ENCODE measurements at places on chromosomes 16 and 17. TPM values are rescaled to one million over a fixed set of nuclear protein-coding genes. Genes with fewer than 3 reads are reported as not detected.

DNA sequence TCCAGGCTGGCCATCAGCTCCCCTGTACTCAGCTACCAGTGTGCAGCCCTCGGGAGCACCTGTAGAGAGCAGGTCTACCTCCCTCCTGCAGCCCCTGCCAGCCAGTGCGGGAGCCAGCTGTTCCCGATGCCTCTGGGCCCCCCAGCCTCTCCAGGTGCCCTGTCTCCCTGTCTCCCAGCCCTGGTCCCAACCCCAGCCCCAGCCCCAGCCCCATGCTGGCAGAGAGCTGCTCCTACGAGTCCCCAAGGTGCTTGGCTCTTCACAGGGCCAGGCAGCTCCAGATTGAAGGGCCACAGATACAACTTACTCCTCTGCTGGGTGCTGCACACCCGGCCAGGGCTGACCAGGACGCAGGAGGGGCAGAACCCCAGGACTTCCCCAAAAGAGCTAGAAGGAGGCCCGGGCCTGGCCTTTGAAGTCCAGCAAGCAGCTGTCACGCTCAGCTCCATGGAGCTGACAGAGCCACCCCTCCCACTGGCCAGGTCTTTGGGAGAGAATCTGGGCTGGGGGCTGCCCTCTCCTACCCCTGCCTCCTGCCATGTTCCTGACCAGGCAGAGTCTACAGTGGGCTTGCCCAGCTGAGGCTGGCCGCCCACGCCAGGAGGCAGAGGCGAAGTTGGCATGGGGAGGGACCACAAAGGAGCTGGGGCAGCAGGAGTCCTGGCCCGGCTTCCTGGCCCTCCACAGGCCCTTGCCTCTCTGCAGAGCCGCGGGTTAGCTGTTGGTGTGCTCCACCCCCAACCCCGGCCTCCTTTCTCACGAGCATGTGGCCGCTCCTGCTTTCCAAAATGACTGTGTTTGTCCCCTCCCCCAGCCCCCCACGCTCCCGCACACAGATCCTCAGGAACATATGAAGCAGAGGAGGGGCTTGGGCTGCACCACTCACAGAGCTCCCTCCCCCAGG lies 9.5 kb upstream of the ADAM11 start:
- DNase-seq: peak; percentile 74

- DNase-seq: no peak
Measured at GRCh38 chr17:65181237-65182061, 44.3 kb downstream of the RGS9 start.

Gene KIF19
- total RNA-seq: 42.5 TPM

DNA sequence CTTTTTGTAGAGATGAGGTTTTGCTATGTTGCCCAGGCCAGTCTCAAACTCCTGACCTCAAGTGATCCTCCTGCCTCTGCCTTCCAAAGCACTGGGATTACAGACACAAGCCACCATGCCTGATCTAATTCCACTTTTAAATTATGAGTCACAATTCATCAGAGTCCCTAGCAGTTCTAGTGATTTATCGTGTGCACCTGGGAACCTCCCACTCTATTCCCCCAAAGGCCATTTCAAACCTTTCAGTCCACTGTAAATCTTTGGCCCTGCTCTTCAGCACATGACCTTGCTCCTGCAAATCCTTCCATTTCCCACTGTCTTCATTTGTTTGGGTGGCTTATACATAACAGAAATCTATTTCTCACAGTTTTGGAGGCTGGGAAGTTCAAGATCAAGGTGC lies 73.0 kb downstream of the HS3ST2 start:
- no peak for DNase-seq

Gene SEZ6L2
- 138 TPM for total RNA-seq

GRCh38 chr17:34163123-34163522 lies 92.0 kb upstream of the CCL2 start:
- no peak for DNase-seq

GRCh38 chr16:28121527-28121926 lies 58.0 kb upstream of the GSG1L start:
- no peak for DNase-seq

Gene TGFB1I1
- total RNA-seq: 2.9 TPM

DNA sequence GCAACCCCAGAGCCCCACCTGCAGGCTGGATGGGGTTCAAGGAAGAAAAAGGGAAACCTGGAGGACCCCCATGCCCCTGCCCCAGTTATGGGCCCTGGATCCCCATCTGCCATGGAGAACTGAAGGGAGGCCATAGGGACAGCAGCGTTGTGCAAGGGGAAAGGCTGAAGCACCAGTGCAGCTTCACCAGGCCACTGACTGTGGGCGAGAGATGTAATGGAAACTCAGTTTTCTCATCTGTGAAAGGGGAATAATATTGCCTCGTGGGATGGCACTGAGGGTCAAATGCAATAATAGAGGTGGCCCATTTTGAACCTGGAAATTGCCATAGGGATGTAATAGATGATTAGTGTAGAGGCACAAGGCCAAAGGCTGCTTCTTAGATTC lies 9.9 kb upstream of the TSPOAP1 start:
- no peak for DNase-seq

DNA sequence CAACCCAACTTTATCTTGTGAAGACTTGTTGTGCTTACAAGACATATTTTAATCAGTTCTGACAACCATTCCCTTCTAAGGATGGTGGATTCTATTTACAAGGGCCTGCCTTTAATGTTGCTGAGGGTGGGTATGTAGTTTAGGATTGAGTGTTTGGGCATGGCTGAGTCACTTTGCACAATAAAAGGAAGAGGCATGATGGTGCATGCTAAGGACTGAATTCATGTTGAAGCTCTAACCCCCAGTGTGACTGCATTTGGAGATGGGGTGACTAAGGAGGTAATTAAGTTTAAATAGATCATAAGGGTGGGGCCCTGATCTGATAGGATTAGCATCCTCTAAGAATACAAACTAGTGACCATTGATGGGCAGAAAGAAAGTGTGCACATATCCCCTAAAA lies 196.1 kb upstream of the HS3ST3A1 start:
- DNase-seq: no peak

DNA sequence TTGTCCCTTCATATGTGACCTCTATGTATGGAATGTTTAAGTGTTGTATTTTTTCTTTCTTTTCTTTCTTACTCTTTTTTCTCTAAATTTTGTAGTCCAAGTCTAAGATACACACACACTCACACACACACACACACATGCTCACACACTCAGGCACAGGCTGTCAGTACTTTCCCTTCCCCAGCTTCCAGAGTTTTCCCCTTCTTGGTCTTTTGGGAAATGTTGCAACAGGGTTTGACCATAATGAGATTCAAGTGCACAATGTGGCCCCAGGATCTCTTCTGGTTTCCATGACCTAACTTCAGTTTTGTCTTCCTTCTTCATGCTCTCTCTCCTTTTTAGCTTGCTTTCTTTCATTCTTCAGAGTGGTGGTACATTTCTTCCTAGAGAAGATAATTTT lies 289.8 kb upstream of the FOXF1 start:
- no peak for DNase-seq

- DNase-seq: no peak
Measured at GRCh38 chr17:61574542-61575351, 16.3 kb downstream of the NACA2 start.

All from dorsolateral prefrontal cortex (tissue), 122 donors.